ENCODE measurements at places on chromosomes 7 and 10.

DNA sequence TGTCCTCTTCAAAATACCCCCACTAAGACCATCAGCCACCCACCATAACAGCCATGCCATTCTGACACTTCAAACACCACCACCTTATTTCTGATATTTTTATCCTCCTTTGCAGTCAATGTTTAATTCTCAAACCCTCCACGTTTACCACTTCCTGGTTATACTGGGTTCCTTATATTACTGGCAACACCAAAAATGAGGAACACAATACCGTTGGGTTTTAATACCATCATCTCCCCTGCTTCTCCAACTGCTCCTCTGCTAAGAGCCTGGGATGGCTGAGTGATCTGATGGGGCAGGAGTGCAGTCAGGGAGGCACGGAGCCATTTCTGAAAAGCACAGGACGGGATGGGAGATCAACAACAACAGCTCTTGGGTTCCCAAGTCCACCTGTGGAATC is 140.5 kb downstream of the CHCHD3 start:
- no peak for DNase-seq

- no peak for DNase-seq
These were observed 149.2 kb downstream of the CACNA2D1 start for GRCh38 chr7:82294382-82294784.

DNA sequence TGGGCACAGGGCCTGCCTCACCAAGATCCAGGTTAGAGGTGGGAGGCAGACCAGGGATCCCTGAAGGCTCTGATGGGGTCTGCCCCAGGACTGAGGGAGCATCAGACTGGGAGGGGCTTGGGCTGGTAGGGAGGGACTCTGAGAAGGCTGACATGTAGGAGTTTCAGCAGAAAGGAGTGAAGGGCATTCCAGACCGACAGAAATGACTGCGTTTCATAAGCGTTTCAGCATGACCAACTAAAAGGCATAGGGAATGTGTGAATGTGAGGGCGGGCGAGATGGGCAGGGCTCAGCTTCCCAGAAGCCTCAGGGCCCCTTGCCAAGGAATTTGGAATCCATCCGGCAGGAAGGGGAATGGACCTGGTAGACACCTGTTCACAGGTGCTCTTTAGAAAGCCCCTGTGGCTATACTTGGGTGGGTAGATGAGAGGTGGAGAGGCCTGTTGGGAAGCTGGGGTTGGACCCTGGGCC is 24.9 kb upstream of the SLC29A3 start:
- DNase-seq, result no peak

DNA sequence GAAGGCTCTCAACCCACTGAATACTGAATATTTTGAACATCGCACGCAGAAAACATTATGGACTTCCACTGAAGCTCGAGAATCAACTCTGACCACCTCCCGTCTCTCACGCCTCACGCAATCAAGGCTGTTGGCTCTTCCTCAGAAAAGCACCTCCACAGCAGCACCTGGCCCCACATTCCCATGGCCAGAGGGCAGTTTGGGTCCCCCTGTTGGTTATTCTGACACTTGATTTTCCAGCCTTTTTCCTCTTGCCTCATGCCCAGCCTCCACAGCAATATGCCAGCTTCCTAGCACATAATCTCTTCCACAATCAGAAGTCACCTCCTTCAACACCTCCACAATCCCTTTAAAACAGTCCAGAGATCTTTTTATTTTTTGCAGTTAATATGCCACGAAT is 55.9 kb downstream of the SVOPL start:
- no peak for DNase-seq

DNA sequence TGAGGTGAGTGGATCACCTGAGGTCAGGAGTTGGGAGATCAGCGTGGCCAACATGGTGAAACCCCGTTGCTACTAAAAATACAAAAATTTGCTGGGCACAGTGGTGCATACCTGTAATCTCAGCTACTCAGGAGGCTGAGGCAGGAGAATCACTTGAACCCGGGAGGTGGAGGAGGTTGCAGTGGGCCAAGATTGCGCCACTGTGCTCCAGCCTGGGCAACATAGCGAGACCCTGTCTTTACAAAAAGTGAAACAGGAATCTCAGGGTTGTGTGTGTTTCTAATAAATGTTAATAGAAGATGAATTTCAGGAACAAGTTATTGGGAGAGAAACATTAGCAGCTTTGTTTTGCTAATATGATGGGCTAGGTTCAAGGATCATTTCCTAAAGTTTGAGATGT is 19.9 kb downstream of the PPP2R2D start:
- DNase-seq, result no peak

- DNase-seq, result no peak
These were observed 299.6 kb downstream of the INHBA start for GRCh38 chr7:41403291-41403690.

DNA sequence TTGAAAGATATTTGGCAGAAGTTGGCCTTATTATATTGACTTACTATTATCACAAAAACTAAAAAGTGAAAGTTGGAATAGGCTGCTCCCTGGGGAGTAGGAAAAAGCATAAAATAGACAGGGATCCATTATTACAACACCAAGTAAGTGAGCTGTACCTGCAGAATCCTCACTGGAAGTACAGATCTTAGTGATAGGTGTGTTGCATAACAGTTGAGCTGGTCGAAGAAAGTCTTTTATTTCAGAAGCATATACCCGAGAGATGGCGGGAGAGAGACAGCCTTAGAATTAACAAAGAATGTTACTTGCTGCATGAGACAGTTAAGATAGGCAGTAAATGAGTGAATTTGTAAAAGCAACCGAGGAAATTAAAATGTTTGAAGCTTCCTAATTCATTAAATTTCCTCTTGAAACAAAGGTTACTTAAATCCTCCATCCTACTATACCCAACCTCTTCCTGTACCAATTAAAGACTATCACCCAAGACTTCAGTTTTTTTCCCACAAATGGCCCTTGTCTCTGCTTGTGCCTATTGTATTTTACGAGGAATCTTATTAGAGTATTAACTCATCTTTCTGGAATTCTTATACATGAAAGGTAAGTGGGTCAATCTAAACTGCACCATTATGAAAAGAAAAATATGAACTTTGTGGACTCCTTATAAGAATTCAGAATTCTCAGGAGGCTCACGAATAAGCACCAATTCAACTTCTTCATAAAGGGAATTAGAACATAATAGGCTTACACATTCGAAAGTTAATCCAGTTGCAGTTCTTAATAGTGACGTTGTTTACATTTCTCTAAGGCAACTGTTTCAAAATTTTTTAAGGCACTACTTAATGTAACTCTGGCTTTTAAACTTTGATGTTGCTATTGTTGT is 56.2 kb downstream of the CREM start:
- no peak for DNase-seq

Data from activated CD4-positive, alpha-beta T cell treated with anti-CD3 and anti-CD28 coated beads, Interleukin-2, Interleukin-4, amounts not matched to agents 100 ng/mL and 50 ng/mL, durations not matched to agents 16 hours and 8 hours (primary cell).